Nucleus accumbens (tissue), 56 donors: ENCODE measurements at places on chromosomes 5 and 9.

- DNase-seq, result no peak
Measured at GRCh38 chr5:7873216-7873615, 4.3 kb downstream of the MTRR start.

DNA sequence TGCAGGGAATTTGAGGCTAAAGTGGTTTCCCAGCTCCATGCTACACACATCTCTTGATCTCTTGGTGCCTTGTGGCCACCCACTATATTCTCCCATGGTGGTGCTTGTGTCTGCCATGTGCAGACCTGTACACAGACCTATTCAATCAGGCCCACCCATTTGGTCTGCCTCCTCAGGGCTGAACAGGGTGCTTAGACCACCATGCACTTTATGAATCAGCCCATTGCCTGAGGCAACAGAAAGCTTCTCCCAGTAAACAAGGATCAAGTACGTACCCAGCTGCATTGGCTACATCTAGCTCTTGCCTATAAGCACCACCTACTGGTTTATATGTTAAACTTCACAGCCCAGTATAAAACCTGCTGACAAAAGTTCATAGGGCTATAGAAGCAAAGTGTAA, 664.3 kb upstream of the EDIL3 start:
- no peak for DNase-seq

GRCh38 chr9:128322404-128323211, at the start of the genes COQ4 and TRUB2:
Gene COQ4 (plus strand): TSS chr9:128322839. CDS start chr9:128322859, 20 bp downstream.
Gene TRUB2 (minus strand): TSS chr9:128322447. CDS start chr9:128322408, 39 bp downstream.
- peak; percentile 96 for DNase-seq

- DNase-seq, result no peak
Measured at GRCh38 chr5:1967736-1968135, 85.0 kb upstream of the IRX4 start.

GRCh38 chr9:71678999-71679398, 89.3 kb downstream of the CEMIP2 start:
- DNase-seq, result no peak

DNA sequence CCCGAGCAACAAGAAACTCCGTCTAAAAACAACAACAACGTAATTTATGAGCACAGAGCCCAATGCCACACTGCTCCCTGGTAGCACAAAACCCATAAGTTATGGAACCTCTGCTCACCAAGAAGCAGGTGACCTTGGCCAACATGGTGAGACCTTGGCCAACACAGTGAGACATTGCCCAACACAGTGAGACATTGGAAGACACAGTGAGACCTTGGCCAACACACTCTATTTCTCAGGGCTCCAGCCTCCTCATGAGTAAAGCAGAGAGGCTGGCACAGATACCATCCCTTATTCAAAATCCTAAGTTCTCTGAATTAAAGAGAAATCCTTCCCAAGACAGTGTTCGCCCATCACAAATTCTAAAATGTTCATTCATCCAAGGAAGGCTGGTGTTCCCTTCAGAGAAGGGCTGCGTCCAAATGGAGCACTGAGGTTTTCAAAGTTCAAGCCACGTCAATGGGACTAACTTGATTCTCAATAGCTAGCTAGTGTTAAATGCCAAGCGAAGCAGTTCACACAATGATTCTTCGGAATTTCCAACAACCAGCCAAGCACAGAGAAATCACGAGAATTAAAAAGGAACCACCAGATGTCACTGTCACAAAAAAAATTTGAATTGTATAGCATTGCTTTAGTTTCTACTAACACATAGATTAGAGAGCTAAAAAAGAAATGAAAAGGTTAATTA, 29.5 kb downstream of the TTC39B start:
- no peak for DNase-seq

- no peak for DNase-seq
Measured at GRCh38 chr9:16597136-16597535, 273.3 kb downstream of the BNC2 start.

DNA sequence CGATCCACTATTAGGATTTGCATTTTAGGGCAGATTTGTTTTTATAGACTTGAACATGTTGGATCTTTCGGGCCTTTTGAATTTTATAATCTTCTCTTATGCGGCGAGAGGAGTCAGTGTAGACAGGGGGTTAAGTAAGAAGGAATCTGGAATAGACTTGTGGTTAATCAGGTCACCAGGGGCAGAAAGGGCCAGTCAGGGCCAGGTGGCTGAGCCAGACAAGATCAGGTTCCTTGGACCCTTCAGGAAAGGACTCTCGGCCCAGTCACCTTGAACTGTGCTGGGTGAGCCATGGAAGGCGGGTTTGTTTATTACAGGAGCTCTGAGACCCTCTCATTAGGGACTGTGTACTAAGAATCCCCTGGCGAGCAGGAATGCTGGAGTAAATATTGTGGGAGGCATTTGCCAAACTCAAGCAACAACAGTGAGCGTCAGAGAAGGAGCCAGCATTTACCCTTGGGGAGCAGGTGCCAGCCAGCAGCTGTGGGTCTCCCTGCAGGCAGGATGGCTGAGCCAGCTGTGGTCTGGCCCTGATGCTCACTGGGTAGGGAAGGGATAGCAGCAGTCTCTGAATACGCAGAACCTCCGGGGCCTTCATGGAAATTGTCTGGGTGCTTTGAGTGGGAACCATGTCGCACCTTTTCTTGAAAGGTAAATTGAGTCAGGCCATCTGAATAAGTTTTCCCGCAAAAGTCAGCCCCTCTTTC, 79.2 kb downstream of the UBE2QL1 start:
- DNase-seq, result no peak

DNA sequence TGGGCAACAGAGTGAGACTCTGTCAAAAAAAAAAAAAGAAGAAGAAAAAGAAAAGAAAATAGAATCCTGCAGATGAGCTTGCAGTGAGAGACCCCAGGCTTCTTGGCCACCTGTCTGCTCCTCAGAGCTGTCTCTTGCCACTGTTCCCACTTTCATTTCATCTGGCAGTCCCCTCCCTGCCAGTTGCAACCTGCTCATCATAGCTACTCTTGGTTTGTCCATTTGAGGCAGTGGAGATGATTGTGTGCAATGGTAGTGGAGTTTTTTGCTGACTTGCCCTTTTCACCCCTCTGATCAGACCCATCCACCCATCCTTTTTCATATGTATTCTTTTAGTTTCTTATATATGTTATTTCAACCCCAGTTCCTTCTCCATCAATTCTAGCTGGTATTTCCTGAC, 28.7 kb downstream of the ANKRD33B start:
- no peak for DNase-seq
